ENCODE measurements at places on chromosomes 3 and 15.

DNA sequence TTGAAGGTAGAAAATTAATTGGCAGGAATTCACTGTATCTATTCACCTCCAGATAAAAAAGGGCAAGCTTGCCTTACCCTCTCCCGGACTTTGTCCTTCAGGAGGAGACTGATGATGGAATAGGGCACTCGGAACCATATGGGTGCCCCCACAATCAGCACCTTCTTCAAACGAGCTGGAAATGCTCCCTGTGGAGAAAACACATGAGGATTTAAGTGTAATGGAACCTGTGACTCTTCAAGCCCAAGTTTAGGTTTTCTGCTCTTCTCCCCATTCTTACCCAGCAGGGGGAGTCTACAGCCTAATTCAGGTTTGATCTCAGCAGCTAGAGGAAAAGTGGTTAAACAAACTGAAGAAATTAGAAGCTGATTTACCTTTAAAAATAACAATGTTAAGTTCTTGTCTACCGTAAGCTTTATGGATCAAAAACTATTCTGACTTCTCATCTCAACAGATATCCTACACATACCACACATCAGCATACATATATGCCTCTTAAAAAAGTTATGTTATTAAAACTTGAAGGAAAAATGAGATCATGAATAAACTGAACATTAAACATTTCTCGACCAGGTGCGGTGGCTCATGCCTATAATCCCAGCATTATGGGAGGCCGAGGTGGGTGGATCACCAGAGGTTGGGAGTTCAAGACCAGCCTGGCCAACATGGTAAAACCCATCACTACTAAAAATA is 57.5 kb upstream of the SIN3A start:
- DNase-seq, result no peak

DNA sequence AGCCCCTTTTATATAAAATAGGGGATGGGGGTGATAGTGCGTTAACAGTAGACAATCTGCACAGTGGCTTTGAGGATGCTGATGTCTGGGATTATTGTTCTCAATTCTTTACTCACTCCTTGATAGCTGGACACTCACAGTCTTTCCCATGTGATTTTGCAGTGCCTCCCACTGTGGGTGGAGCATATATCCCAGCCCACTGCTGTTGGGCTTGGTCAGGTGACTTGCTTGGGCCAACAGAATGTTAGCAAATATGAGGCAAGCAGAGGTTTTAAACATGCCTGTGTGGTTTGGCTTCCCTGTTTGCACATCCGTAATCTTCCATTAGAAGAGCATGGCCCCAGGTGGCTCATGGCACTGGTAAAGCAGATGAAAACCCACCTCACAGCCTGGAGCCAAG is 46.5 kb downstream of the CPA3 start:
- DNase-seq, result no peak

GRCh38 chr3:132721479-132722164 is 587 bp downstream of the NPHP3 start:
- DNase-seq, result no peak

DNA sequence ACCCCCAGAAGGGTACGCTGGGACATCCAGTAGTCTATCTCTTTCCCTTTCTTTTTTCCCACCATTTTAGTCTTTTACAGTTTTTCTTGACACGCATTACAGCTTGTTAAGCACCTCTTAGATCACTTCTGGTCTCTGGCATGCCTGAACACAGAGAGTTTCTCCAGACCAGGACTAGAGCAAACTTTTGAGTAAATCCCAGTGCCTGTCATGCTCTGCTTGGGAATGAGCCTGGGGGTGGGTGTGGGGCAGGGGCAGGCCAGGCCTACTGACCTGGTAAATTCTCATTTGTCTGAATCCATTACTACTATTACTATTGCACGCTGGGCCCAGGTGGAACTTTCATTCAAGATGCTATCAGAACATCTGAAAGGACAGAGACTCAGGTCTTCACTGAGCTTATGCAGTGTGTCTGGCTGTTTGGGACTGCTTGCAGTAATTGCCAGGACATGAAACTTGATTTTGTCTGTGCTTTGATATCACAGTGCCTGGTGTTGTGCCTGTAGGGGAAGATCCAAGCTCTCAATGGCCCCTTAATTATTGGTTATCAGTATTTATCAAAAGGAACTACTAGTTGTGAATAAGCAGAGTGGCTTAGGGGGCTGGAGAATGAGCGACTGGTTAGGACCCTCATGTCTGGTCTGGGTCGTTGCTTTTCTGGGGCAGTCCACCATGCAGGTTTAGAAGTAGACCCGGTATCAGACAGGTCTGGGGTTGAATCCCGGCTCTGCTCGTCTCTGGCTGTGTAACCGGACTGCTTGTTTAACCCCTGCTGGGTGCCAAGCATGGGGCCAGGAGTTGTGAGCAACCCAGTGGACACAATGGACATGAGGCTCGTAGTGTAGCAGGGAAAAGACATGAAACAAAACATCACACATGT is 196.1 kb upstream of the TLE3 start:
- DNase-seq, result no peak

DNA sequence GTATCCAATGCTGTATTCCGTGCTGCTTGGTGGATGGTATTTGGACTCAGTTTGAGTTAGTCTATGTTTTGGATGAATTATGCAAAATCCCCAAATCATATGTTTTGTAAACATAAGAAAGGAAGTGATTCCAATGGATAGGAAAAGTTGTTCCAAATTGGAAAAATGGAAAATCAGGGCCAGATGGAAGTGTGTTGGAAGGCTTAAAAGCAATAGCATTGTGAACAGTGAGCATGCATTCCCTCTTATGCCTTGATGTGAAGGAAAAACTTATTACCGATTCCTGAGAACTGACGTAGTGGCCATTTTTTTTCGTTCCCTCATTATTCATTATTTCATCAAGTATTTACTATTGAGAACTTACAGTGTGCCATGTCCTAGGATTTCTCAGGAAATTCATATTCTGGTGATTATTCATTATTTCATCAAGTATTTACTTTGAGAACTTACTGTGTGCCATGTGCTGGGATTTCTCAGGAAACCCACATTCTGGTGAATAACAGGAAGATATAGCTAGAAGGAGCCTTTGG is 144.1 kb upstream of the TPRG1 start:
- DNase-seq, result no peak

DNA sequence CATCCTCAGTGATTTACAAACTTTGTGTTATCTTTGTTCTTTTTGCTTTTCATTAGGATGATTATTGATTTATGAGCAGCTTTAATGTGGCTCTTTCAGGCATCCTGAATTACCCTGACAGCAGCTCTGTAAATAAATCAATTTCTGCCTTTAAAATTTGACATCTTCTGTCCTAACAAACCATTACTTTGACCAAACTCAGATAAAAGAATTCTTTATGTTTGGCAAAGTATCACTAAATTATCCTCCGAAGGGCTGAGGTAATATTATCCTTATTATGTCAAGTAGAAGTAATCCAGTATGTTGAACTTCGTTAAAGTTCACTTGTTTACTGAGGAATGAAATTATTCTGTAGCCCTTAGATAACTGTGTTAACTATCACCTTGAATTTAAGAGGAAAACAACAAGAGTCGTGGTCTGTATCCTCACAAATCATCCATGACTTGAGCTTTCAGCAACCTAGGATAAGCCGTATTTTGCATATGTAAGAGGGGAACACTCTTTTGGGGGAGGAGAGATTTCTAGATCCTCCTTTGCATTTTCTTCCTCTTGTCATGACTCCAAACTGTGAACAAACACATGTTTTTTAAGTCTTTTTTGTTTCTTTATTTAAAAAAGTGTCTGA is 173.2 kb upstream of the STAC start:
- DNase-seq, result no peak

DNA sequence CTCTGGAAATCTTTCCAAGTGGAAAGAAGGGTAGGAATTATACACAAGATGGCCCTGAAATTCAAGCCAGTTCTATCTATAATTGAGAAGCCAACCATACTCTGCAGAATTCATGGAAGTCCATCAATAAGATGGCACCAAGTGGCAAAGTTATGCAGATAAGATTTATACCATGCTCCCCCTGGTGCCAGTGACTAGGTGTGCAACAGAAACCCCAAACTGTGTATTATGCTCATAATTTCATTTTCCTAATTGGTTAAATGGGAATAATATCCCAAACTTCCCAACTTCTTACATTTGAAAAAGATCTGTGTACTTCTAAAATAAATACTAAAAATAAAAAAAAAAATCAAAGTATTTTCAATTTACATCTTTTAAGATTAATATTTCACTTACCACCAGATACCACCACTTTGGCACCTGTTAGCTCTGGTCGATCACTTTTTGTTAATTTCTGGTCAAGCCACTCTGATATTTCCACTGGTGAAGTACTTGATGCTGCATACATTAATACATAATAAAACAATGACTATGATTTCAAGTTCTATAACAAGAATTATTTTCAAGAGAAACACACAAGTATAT is 25.9 kb downstream of the ETFA start:
- DNase-seq, result no peak

GRCh38 chr3:134239538-134239937 is 11.1 kb downstream of the RYK start:
- DNase-seq, result no peak

GRCh38 chr3:23590424-23591273 is 215.1 kb upstream of the UBE2E1 start:
- no peak for DNase-seq

- no peak for DNase-seq
Observed at GRCh38 chr3:72515941-72516340, 332.3 kb downstream of the SHQ1 start.

DNA sequence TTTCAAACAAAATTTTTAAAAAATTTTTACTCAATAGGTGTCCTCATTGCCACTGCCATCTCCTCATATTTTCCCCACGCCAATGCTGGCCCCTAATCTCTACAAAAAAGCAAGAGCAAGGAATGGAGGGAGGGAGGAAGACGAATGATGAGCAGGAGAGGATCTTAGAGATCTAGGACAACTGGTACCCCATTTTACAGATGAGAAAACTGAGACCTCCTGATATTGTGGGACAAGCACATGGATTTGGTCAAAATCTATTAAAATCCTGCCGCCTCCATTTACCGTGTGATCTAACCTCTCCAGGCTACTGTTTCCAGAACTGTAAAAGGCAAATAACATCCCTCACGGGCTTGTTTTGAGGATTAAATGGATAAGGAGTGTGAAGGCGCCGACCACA is 4.6 kb downstream of the HEG1 start:
- no peak for DNase-seq

GRCh38 chr3:126680667-126681055 is 23.4 kb upstream of the CHCHD6 start:
- no peak for DNase-seq

GRCh38 chr3:133792171-133792763 is 13.3 kb upstream of the SRPRB start:
- DNase-seq, result no peak

- DNase-seq, result no peak
Observed at GRCh38 chr15:38085931-38086568, 151.6 kb downstream of the TMCO5A start.

- no peak for DNase-seq
Observed at GRCh38 chr3:55687526-55687925, 200.4 kb upstream of the WNT5A start.

GRCh38 chr3:119308355-119308754 is 14.2 kb downstream of the ARHGAP31 start:
- DNase-seq, result no peak

GRCh38 chr3:110859993-110860392 is 211.6 kb upstream of the NECTIN3 start:
- DNase-seq, result no peak

GRCh38 chr3:123660900-123661299 is 76.0 kb upstream of the HACD2 start:
- DNase-seq, result no peak

DNA sequence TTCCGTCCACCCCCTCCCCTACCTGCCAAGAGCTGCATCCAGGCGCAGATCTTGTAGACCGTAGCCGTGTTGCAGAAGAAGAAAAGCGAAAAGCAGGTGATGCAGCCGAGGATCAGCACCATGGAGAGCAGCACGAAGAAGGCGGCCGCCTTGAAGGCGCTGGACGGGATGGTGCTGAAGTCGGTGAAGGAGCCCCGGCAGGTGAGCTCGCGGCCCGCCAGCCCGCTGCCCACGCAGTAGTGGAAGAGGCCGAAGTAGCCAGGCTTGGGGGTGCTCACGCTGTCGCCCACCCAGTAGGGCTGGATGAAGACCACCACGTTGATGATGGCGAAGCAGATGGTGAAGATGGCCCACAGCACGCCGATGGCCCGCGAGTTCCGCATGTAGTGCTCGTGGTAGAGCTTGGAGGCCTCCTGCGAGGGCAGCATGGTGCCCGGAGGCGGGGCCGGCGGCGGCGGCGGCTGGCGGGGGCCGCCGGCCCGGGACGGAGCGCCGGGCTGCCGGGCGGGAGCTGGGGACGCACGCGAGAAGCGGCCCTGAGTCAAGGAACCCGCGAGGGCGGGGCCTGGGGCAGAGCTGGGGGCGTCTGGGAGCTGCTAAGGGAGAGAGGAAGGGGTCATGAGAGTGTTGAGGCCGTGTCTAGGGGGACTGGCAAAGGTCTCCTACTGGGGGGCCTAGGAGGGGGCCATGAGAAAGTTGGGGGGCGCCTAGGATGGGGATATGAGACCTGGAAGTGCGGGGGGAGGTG is 1.2 kb downstream of the LHFPL4 start:
- no peak for DNase-seq

GRCh38 chr15:33654860-33655259 is 313.4 kb upstream of the CHRM5 start:
- DNase-seq, result no peak

- no peak for DNase-seq
Observed at GRCh38 chr3:146249921-146250320, 984 bp downstream of the PLSCR4 start.
